Nasal cavity respiratory epithelium epithelial cell of viscerocranial mucosa (primary cell): ENCODE measurements at places on chromosomes 11 and 22. TPM values are rescaled to one million over a fixed set of nuclear protein-coding genes. Genes with fewer than 3 reads are reported as not detected.

The CHRM1 gene
- not detected in 2 replicates for total RNA-seq

The MTNR1B gene
- total RNA-seq: not detected in 2 replicates

The TAF1D gene
- total RNA-seq: 153 and 225 TPM in 2 replicates

The PPP1CA gene
- total RNA-seq: 116 and 139 TPM in 2 replicates

The ACTN3 gene
- under 0.01 TPM in 1 of 2 replicates, not detected in the other for total RNA-seq

The SCN4B gene
- total RNA-seq: 0.68 and 2.6 TPM in 2 replicates

The GDPD4 gene
- not detected in 2 replicates for total RNA-seq

The NLRP14 gene
- total RNA-seq: under 0.01 and 0.07 TPM in 2 replicates

The CPT1A gene
- 40.3 and 57.0 TPM in 2 replicates for total RNA-seq

The CNIH2 gene
- under 0.01 and 0.14 TPM in 2 replicates for total RNA-seq

The OR52I2 gene
- not detected in 2 replicates for total RNA-seq

The CSKMT gene
- 5.1 and 14.0 TPM in 2 replicates for total RNA-seq

The SLC22A25 gene
- total RNA-seq: not detected in 2 replicates

The HOATZ gene
- not detected in 2 replicates for total RNA-seq

The TSSC4 gene
- 49.8 and 77.2 TPM in 2 replicates for total RNA-seq

The TEX54 gene
- not detected in 2 replicates for total RNA-seq

The RFPL2 gene
- not detected in 2 replicates for total RNA-seq

The NXPE4 gene
- total RNA-seq: not detected in 2 replicates

The NOX4 gene
- 0.43 TPM in 1 of 2 replicates, not detected in the other for total RNA-seq

The FIBIN gene
- 16.7 and 24.2 TPM in 2 replicates for total RNA-seq

The SERPING1 gene
- total RNA-seq: 0.68 and 10.0 TPM in 2 replicates

The TENM4 gene
- 11.6 and 149 TPM in 2 replicates for total RNA-seq

The SPON1 gene
- total RNA-seq: not detected in 2 replicates

The CLDN5 gene
- total RNA-seq: 1.0 TPM in 1 of 2 replicates, not detected in the other

The KRTAP5-1 gene
- total RNA-seq: not detected in 2 replicates

The INS gene
- total RNA-seq: not detected in 2 replicates

The GAB4 gene
- not detected in 2 replicates for total RNA-seq

The CDCA5 gene
- total RNA-seq: under 0.01 and 0.14 TPM in 2 replicates

The NELL1 gene
- not detected in 2 replicates for total RNA-seq

The MACROD1 gene
- 19.4 and 26.3 TPM in 2 replicates for total RNA-seq

The OTOG gene
- total RNA-seq: not detected in 2 replicates

The GLB1L3 gene
- total RNA-seq: 1.3 and 3.8 TPM in 2 replicates

The AMOTL1 gene
- total RNA-seq: 91.9 and 118 TPM in 2 replicates

The MAPK8IP2 gene
- total RNA-seq: 1.0 and 1.8 TPM in 2 replicates
